ENCODE measurements at places on chromosomes 11 and 22. TPM values are rescaled to one million over a fixed set of nuclear protein-coding genes. Genes with fewer than 3 reads are reported as not detected.
A peak's percentile ranks its signal among the peaks of the same experiment; 100 is the strongest.

GRCh38 chr11:67304511-67305113, 1.3 kb downstream of the SSH3 start:
- no peak for DNase-seq
- H3K4me1 ChIP-seq, result peaks cover 36% of the 10 kb centered on the region
- H3K36me3 ChIP-seq, result no peaks in the 10 kb centered on the region
- no peaks in the 10 kb centered on the region for H3K27me3 ChIP-seq
- peak overlapping the region; percentile 89 for H3K27ac ChIP-seq
- peak overlapping the region; percentile 89 for H3K4me3 ChIP-seq

- H3K4me3 ChIP-seq, result no peak overlapping the region
- no peak for DNase-seq
These were observed 3.4 kb upstream of the NLRP10 start for GRCh38 chr11:7968686-7969085.

GRCh38 chr11:92253421-92253820, 28.8 kb downstream of the FAT3 start:
- no peaks in the 10 kb centered on the region for H3K27me3 ChIP-seq
- no peak overlapping the region for H3K4me3 ChIP-seq
- no peaks in the 10 kb centered on the region for H3K4me1 ChIP-seq
- no peaks in the 10 kb centered on the region for H3K36me3 ChIP-seq

DNA sequence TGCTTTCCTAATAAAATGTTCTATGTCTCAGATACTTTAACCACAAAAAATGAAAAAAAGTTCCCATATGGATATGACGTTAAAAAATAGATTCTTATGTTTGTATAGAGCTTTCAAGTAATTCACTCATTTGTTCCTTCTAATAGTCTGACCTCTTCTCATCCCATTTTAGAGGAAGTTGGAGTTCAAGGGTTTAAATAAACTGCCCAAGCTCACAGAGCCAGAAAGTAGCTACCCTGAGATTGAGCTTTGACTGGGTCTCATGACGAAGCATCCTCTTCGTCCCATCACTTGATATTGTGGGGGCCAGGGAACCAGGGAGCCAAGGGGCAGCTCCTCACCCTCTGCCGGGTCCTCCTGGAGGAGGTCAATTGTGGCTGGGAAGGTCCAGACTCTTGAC, 116.3 kb downstream of the CCDC81 start:
- H3K27me3 ChIP-seq, result no peaks in the 10 kb centered on the region
- H3K27ac ChIP-seq, result no peak overlapping the region
- H3K4me3 ChIP-seq, result no peak overlapping the region
- H3K4me1 ChIP-seq, result no peaks in the 10 kb centered on the region
- DNase-seq, result no peak
- H3K36me3 ChIP-seq, result no peaks in the 10 kb centered on the region

DNA sequence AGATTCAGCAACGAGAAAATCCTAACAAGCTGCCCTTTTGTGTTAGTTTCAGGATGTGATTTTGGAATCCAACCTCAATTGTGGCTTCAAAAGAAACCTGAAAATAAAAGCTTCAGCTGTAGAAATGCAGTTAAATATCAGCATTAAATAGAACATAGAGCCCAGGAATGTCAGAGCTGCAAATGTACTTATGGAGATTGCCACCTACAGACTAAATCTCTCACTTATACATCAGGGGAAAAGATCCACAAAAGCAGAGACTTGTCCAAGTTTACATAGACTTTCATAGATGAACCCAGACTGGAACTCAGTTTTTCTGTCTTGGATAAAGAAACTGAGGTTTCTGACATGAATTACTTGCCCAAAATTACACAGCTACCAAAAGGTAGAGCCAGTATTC, 446.6 kb downstream of the DLG2 start:
- H3K36me3 ChIP-seq, result no peaks in the 10 kb centered on the region
- no peak overlapping the region for H3K4me3 ChIP-seq
- no peaks in the 10 kb centered on the region for H3K27me3 ChIP-seq
- H3K4me1 ChIP-seq, result no peaks in the 10 kb centered on the region
- H3K27ac ChIP-seq, result no peak overlapping the region

GRCh38 chr11:473962-474785, 24.1 kb downstream of the PTDSS2 start:
- no peaks in the 10 kb centered on the region for H3K36me3 ChIP-seq
- peaks cover 11% of the 10 kb centered on the region for H3K4me1 ChIP-seq
- H3K4me3 ChIP-seq, result no peak overlapping the region
- H3K27ac ChIP-seq, result no peak overlapping the region

DNA sequence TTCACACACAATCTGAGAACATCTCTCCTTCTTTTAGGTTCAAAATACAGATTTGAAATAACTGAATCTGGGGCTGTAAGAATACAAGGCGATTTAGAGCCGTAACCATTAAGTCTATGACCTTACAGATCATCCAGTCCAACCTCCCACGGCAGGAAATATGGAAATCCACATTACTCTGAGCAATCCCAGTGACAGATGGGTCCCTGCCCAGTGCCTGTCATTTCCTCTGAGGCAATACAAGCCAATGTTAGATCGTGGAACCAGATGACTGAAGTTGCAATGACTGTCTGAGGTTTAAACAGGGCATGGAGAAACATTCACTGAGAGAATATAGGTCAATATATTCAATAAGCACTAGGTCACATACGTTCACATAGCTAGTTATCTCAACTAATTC, 77.4 kb upstream of the OR5AK2 start:
- no peaks in the 10 kb centered on the region for H3K27me3 ChIP-seq
- H3K4me1 ChIP-seq, result no peaks in the 10 kb centered on the region
- DNase-seq, result no peak
- H3K27ac ChIP-seq, result no peak overlapping the region

DNA sequence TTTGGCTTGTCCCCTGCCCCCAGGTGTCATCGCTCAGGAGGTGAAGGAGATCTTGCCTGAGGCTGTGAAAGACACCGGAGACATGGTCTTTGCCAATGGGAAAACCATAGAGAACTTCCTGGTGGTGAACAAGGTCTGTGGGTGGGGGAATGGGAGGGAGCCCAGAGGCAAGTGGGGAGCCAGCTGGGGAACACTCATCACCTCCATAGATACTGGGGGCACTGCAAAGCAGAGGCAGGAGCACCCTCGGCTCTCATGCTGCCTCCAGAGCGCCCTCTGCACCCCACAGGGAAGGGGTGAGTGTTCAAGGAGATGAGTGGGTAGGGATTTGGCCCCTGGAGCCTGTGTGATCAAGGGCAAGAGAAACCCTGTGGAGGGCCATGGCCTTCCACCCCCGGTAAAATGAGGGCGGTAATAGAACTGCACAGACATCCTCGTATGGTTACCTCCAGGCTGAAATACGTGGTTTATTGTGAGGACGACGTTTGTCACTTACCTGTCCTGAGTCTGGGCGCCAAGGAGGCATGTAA, 14.0 kb downstream of the TMEM258 start:
- no peaks in the 10 kb centered on the region for H3K27me3 ChIP-seq
- no peaks in the 10 kb centered on the region for H3K36me3 ChIP-seq
- H3K4me1 ChIP-seq, result peaks cover 10% of the 10 kb centered on the region

GRCh38 chr11:16397390-16397789, 41.0 kb upstream of the SOX6 start:
- no peaks in the 10 kb centered on the region for H3K27me3 ChIP-seq
- no peaks in the 10 kb centered on the region for H3K36me3 ChIP-seq
- H3K27ac ChIP-seq, result no peak overlapping the region
- no peak for DNase-seq

GRCh38 chr11:124887667-124888013, 10.0 kb downstream of the ROBO4 start:
- H3K36me3 ChIP-seq, result no peaks in the 10 kb centered on the region
- H3K27ac ChIP-seq, result no peak overlapping the region
- no peaks in the 10 kb centered on the region for H3K27me3 ChIP-seq
- no peak for DNase-seq
- no peak overlapping the region for H3K4me3 ChIP-seq

- peak overlapping the region; percentile 53 for H3K4me3 ChIP-seq
- H3K27ac ChIP-seq, result no peak overlapping the region
- no peak for DNase-seq
- H3K36me3 ChIP-seq, result no peaks in the 10 kb centered on the region
- peaks cover 14% of the 10 kb centered on the region for H3K4me1 ChIP-seq
These were observed 473 bp upstream of the EMID1 start for GRCh38 chr22:29205252-29205593.

GRCh38 chr22:39593066-39593930, 22.7 kb downstream of the CACNA1I start:
- H3K4me3 ChIP-seq, result no peak overlapping the region
- DNase-seq, result no peak
- no peak overlapping the region for H3K27ac ChIP-seq
- peaks cover 8% of the 10 kb centered on the region for H3K4me1 ChIP-seq
- no peaks in the 10 kb centered on the region for H3K27me3 ChIP-seq
- H3K36me3 ChIP-seq, result no peaks in the 10 kb centered on the region

GRCh38 chr11:121446752-121447156, 5.4 kb upstream of the SORL1 start:
- DNase-seq, result no peak
- no peaks in the 10 kb centered on the region for H3K36me3 ChIP-seq
- peaks cover 27% of the 10 kb centered on the region for H3K4me1 ChIP-seq

GRCh38 chr22:25888399-25889054, 146.5 kb downstream of the MYO18B start:
- no peaks in the 10 kb centered on the region for H3K4me1 ChIP-seq
- DNase-seq, result no peak
- no peaks in the 10 kb centered on the region for H3K36me3 ChIP-seq

- peaks cover 19% of the 10 kb centered on the region for H3K4me1 ChIP-seq
- peak overlapping the region; percentile 61 for H3K27ac ChIP-seq
- no peaks in the 10 kb centered on the region for H3K36me3 ChIP-seq
- no peaks in the 10 kb centered on the region for H3K27me3 ChIP-seq
These were observed 17.8 kb upstream of the KCNJ11 start for GRCh38 chr11:17406082-17406817.

DNA sequence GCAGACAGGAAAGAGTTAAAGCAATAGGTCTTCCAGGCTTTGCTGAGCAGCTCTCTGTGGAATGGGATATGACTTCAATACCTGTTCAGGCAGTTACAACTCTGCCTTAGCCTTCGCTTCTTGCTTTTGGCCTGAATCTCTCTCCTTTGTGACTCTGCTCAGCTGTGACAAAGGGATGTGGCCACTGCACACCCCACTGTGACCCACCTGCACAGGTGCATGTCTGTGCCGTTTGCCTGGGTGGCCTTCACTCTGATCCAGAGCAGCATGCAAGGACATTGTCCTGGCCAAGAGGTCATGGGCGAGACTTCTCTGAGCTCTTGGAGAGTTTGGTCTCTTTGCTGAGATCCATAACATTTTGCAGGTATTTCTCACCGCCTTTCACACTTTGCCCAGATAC, 891.3 kb downstream of the BRD1 start:
- H3K4me1 ChIP-seq, result no peaks in the 10 kb centered on the region
- no peaks in the 10 kb centered on the region for H3K36me3 ChIP-seq
- peak; percentile 77 for DNase-seq
- H3K27ac ChIP-seq, result no peak overlapping the region
- no peak overlapping the region for H3K4me3 ChIP-seq

- H3K27me3 ChIP-seq, result no peaks in the 10 kb centered on the region
- no peak overlapping the region for H3K27ac ChIP-seq
- DNase-seq, result no peak
- H3K36me3 ChIP-seq, result no peaks in the 10 kb centered on the region
- H3K4me3 ChIP-seq, result no peak overlapping the region
These were observed 9.4 kb downstream of the C11orf97 start for GRCh38 chr11:94521684-94522083.

DNA sequence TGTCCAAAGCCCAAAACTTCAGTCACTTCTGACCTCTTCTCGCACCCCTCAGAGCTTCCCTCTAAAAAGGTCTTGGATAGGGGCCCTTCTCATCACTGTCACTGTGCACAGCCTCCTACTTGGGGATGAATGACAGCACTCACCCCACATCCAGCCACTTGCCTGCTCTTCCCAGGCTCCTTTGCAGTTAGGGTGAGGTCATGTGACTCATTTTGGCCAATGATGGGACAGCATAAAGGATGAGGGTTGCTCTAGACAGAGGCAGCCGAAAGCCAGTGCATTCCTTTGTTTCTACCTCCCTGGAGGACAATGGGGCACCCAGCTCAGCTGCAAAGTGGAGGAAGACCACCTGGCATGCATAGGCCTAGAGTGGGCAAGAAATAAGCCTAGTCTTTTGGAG, 1413.3 kb downstream of the TBC1D22A start:
- H3K36me3 ChIP-seq, result no peaks in the 10 kb centered on the region
- H3K27me3 ChIP-seq, result no peaks in the 10 kb centered on the region
- no peak overlapping the region for H3K27ac ChIP-seq
- H3K4me3 ChIP-seq, result no peak overlapping the region
- H3K4me1 ChIP-seq, result no peaks in the 10 kb centered on the region
- no peak for DNase-seq

- H3K4me3 ChIP-seq, result no peak overlapping the region
- no peak overlapping the region for H3K27ac ChIP-seq
- H3K27me3 ChIP-seq, result no peaks in the 10 kb centered on the region
- DNase-seq, result no peak
These were observed 44.2 kb upstream of the LINC01488 start for GRCh38 chr11:69437001-69437875.

- peaks cover 6% of the 10 kb centered on the region for H3K4me1 ChIP-seq
- no peaks in the 10 kb centered on the region for H3K27me3 ChIP-seq
- DNase-seq, result peak; percentile 49
- H3K36me3 ChIP-seq, result no peaks in the 10 kb centered on the region
These were observed 142.3 kb downstream of the IGLL1 start for GRCh38 chr22:23437779-23438178.

DNA sequence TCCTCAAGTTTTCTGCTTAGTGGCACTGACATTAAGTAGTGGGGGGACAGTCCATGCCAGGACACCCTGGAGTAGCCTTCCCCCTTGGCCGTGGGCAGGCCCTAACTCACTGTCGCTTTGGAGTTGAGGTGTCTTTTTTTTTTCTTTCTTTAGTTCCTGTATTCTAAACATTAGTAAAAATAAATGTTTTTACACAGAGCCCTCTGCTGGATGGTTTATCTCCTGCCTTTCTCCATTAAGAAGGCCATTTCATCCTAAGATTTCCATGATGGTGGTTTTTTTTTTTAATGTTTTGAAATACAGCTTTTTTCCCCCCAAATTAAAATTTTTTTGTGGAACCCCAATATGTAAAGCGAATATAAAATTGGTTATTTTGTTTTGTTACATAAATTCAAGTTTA, 1.8 kb upstream of the TIGD3 start:
- H3K27ac ChIP-seq, result no peak overlapping the region
- no peaks in the 10 kb centered on the region for H3K36me3 ChIP-seq
- DNase-seq, result no peak
- peaks cover 26% of the 10 kb centered on the region for H3K4me1 ChIP-seq
- no peaks in the 10 kb centered on the region for H3K27me3 ChIP-seq

Gene OSM
- not detected for total RNA-seq

Gene FGF3
- not detected for total RNA-seq

Gene CTSW
- 0.74 TPM for total RNA-seq

Gene FUT4
- total RNA-seq, result 6.1 TPM

Gene STK33
- total RNA-seq, result 11.5 TPM

Gene FGF19
- total RNA-seq, result not detected

Gene C11orf24
- total RNA-seq, result 38.1 TPM

Gene PPARA
- total RNA-seq, result 13.5 TPM

Gene TMPRSS4
- 20.9 TPM for total RNA-seq
